ENCODE measurements at places on chromosomes 7 and 10.

- DNase-seq, result no peak
Measured at GRCh38 chr10:51073453-51074237, 642 bp upstream of the PRKG1 start.

- no peak for DNase-seq
Measured at GRCh38 chr10:62456611-62457101, 82.5 kb downstream of the ZNF365 start.

DNA sequence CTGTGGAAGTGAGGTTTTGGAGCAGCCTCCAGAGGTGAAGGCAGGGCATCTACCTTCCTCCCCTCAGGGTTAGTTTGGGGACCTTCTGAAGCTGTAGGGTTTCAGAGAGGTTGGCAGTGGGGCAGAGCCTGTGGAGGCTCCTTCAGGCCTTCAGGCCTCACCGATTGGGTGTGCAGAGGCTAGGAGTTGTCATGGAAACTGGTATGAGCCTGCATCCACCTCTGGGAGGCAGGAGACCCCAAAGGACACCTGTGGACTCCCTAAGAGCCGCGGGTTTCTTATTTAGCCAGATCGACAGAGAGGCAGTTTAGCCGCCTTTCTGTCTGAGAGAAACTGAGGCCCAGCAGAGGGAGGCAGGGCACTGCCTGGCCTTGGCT, 2.0 kb downstream of the LZTS2 start:
- DNase-seq, result no peak

GRCh38 chr10:20817646-20818045, 79.5 kb downstream of the NEBL start:
- no peak for DNase-seq

DNA sequence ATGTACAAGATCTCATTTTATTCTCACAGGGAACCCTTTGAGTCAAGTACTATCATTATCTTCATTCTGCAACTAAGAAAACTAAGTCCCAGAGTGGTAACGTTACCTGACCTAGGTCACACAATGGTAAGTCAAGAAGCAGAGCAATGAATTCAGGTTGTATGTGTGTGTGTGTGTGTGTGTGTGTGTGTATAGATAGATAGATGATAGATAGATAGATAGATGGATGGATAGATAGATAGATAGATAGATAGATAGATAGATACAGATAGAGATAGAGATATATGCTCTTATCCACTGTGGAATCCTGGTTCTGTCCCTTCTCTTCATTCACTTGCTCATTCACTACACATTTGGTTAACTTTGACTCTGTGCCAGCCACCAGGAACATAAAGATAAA, 29.8 kb downstream of the ASAH2 start:
- DNase-seq, result no peak
